ENCODE measurements at places on chromosomes 11 and 22.

- no peak for DNase-seq
Measured at GRCh38 chr22:23522623-23523251, 57.4 kb downstream of the IGLL1 start.

GRCh38 chr11:122578171-122578825 is 77.2 kb upstream of the UBASH3B start:
- DNase-seq: no peak

GRCh38 chr11:134725716-134726639 is 313.9 kb upstream of the B3GAT1 start:
- no peak for DNase-seq

- no peak for DNase-seq
Measured at GRCh38 chr22:37010976-37011375, 8.3 kb downstream of the TST start.

DNA sequence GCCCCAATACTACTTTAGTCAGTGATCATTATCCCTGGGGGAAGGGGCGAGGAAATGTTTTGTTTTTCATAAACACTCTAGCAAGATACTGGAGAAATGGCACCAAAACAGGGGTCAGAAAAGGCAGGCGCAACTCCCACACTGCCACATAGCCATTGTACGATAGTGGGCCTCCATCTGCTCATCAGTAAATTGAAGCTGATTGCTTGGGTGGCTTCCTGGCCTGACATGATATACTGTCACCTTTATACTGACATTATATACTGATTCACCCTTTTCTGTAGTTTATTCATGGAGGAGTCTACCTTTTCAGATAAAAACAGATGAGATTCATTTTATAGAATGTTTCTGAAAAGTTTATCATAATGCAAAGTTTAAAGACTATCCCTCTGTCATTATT is 51.6 kb upstream of the CCDC34 start:
- DNase-seq: no peak

DNA sequence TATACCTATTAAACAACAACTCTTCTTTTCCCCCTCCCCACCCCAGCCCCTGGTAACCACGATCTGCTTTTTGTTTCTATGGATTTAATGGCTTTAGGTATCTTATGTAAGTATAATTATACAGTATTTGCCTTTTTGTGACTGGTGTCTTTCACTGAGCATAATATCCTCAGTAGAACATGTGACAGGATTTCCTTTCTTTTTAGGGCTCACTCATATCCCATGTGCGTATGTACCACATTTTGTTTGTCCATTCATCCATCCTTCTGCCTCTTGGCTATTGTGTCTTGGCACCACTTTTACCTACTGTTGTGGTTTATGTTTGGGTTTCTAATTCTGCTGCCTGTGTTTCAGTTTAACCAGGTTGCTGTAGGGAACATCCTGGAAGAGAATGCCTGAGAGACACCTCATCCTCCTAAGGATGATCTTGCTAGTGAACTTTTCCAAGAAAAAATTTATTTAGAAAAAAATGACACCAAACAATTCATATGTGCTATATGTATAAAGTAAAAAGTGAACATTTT is 77.6 kb upstream of the SESN3 start:
- no peak for DNase-seq
